ENCODE measurements at places on chromosomes 3 and 15.

GRCh38 chr3:66572938-66573710 lies 72.3 kb upstream of the LRIG1 start:
- peak; percentile 35 for DNase-seq

- no peak for DNase-seq
Observed at GRCh38 chr3:100630664-100631063, 21.3 kb downstream of the ADGRG7 start.

GRCh38 chr3:10760199-10760598 lies 55.8 kb upstream of the SLC6A11 start:
- no peak for DNase-seq

- no peak for DNase-seq
Observed at GRCh38 chr3:114506591-114507300, 212.9 kb downstream of the TIGIT start.

GRCh38 chr15:51888593-51889195 lies 59.2 kb downstream of the TMOD3 start:
- DNase-seq = peak; percentile 32

GRCh38 chr15:96261575-96262034 lies 68.9 kb upstream of the NR2F2 start:
- DNase-seq = no peak

DNA sequence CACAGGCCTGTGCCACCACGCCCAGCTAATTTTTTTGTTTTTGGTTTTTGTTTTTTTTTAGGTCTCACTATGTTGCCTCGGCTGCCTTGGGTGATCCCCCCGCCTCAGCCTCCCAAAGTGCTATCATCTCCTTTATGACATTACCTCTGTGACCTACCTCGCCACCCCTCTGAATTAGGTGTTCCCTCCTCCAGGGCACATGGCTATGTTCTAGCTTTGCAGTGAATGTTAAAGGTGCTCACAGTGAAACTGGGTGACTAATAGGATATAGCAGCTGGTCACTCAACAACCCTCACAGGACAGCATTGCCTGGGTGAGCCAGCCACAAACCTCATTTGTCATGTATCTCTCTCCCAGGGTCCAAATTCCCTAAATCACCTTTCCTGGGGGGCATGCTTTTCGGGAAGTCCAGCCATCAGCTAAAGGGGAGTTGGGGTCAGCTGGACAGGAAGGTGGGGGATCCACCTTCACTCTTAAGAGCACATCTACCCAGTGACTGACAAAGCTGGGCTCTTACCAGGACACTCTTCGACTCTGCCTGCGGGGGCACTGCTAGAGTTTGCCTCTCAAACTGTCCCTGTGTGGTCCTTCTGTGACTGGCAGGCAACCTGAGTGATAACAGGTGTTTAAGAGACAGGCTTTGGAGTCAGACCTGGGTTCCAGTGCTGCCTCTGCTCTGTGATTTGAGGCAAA lies 1.6 kb upstream of the TTLL3 start:
- DNase-seq = peak; percentile 51

GRCh38 chr3:21620511-21621155 lies 130.4 kb downstream of the ZNF385D start:
- no peak for DNase-seq

GRCh38 chr3:122560680-122561079 lies 3.4 kb downstream of the PARP9 start:
- DNase-seq = peak; percentile 69

DNA sequence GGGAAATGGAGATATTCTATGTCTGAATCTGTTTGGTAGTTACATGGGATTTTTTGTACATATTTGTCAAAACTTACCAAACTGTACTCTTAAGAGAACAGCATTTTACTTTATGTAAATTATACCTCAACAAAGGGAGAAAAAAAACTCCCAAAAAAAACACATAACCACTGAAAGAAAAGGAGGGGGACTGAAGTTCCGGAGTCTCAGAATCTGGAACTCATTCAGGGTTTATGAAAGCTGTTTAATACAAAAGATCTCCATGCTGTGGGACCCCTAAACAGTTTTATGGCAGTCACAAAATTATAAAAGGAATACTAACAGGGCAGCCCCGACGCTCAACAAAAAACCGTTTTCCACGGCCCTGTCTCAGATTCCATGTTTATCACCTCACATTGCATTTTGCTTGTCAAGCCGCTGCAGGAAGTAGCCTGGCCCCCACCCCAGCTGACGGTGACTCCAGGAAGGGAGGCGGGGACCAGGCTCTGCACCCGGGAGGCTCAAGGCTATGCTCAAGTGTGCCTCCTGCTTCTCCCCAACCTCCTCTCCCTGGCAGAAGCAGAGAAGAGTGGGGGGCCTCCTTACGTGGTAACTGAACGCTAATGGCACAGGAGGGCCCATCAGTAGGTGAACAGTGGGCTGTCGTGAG lies 29.3 kb downstream of the RFT1 start:
- no peak for DNase-seq

GRCh38 chr3:149371001-149371722 lies 6.3 kb downstream of the TM4SF1 start:
- DNase-seq = no peak

DNA sequence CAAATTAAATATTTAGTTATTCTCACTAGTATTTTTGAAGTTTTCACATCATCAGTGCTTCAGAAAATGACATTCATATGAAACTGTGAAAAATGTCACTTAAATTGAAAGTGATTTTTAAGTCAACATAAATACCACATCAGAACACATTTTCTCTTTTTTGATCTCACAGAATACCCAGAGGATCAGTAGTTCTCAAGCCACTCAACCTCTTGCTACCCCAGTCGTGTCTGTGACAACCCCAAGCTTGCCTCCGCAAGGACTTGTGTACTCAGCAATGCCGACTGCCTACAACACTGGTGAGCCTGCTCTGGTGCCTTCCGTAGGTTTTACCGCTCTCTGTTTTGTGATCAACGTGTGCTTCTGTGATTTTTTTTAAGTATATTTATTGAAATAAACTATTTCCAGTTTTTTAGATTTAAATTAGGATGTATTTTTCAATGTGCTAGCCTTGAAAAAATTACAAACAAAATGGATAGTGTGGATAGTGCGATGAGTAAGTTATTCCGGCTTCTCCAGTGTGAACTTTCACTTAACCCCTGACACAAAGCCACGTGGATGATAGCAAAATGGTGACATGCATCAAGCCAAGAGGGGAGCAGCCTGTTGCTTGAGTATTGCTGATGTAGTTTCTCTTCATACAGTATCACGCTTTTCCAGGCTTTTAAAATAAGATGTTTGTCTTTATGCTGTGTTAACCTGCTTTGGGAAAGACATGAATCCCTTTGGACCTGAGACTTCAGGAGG lies 26.5 kb downstream of the LYSMD4 start:
- DNase-seq = no peak

DNA sequence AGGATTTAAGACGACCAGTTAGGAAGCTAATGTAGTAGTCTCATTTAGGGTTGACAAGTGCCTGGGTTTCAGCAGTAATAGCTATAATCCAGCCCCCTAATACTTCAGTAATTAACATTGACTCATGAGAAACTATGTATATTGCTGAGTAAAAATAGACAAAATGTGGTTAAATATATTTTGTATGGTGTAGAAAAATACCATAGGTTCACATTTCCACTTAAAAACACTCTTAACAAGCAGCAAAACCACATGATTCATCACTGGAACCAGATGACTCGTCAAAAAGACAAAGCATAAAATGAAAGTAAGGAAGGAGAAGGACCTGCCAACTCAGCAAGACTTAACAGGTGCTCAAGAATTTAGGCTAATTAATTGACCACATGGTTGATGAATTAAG lies 288.9 kb downstream of the EFHB start:
- no peak for DNase-seq

- no peak for DNase-seq
Observed at GRCh38 chr15:75109021-75109735, 85.8 kb downstream of the PPCDC start.

DNA sequence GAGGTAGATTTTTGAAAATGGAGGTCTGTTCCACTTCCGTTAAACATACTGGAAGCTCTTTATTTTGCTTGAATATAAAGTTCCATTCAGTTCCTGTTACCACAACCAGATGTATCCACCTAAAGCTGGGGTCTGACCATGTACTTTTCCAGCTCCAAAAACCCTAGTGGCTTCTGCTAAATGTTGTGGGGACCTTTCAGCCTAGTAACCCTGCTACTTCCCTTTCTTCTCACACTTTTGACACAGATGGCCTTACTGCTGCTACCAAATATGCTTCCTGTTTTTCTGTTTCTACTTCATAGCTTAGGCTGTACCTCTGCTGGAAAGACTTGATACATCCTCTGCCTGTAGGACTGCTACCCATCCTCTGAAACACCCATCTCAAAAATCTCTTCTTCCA lies 87.8 kb downstream of the COL6A6 start:
- DNase-seq = no peak

DNA sequence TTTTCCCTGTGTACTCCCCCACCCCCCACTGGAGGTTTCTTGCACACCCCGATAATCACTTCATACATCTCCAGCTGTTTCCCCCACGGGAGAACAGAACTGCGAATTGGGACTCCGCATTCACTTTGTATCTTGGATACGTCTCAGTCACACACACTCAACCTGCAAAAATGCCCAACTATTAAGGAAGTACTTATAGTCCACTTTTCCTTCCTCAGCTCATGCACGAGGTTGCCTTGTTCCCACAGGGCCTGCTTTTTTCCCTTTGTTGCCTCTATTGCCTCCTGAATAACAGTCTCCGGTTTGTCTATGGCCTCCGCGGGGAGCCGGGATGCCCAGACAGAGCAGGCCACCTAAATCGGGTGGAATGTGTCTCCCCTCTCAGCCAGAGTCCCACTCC lies 282.3 kb downstream of the PYDC2 start:
- DNase-seq = no peak

DNA sequence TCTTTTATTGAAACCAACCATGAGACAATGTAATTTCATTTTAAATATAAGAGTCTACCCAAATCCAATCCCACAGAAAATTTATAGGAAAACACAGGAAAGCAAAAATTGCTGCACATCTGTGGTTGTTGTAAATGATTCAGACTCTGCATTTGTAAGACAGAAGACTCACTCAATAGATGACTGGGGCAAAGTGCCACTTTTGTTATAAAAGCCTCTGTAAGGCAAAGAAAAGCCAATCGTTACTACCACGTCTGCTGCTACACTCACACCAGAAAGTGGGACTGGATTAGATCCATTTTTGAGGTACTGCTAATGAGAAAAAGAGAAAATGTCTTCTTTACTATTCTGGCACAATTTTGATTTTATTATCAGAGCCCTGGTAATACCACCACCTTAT lies 74.9 kb downstream of the SEMA6D start:
- DNase-seq = no peak

DNA sequence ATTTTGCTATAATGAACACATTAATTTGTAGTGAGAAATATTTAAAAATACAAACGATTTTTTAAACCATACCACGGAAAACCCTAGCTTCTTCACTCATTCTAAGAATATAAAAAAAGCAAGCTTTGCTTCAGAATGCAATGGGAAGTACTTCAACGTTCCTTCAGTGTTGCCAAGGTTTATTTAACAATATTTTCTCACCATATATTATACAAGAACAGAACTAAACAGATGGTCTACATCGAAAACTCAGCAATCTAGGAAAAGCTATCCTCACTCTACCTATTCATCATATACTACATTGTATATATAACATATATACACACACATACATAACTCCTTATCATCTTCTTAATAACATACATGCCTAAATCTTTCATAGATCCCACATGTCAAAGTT lies 1047.4 kb downstream of the IGSF11 start:
- no peak for DNase-seq

- DNase-seq = no peak
Observed at GRCh38 chr3:6018456-6018855, 830.9 kb downstream of the EDEM1 start.

DNA sequence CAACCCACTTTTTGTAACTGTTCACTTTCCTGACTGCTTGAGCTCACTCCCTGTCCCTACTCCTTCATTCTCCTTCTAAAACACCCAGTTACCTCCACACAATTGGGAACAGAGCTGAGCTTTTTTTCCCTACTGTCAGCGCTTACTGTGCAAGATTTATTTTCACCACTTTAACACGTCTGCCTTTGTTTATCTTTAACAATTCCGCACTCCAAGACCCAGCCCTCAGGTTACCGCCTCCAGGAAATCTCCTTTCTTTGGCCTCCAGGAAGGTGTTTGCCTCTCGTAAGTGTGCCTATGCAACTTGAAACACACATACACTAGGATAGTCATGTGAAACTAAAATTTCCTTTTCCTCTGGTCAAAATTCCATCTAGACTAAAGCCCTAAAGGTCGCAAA lies 271.9 kb upstream of the TPRG1 start:
- no peak for DNase-seq

DNA sequence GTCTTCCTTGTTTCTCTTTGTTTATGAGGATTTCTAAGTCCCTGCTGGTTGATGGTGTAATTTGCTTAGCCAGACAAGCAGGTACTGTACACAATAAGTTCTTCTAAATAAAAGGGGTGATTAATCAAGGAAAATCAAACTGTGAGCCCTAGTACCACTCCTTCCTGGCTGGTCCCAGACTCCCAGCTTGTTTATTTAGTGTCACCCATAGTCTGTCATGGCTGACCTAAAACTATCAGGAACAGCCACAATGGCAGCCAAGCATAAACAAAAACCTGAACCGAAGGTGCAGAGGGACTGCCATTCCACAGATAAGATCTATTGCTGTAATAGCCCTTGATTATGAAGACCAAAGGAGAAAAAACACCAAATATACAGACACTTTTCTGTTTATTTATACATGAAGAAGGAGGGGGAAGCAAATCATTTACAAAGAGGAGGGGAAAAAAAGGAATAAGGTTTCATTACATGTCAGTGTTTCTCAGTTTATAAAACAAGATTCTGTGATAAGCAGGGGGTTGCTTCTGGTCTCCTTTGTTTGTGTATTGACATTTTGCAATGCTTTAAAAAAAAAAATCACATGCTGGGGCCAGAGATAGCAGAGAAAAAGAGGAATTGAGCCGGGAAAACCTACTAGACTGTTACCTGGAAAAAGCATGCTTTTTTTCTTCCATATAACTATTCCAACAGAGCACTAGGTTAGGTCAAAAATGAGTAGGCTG lies 182.4 kb upstream of the DPH6 start:
- DNase-seq = no peak

- DNase-seq = no peak
Observed at GRCh38 chr3:30655187-30655812, 48.9 kb downstream of the TGFBR2 start.

DNA sequence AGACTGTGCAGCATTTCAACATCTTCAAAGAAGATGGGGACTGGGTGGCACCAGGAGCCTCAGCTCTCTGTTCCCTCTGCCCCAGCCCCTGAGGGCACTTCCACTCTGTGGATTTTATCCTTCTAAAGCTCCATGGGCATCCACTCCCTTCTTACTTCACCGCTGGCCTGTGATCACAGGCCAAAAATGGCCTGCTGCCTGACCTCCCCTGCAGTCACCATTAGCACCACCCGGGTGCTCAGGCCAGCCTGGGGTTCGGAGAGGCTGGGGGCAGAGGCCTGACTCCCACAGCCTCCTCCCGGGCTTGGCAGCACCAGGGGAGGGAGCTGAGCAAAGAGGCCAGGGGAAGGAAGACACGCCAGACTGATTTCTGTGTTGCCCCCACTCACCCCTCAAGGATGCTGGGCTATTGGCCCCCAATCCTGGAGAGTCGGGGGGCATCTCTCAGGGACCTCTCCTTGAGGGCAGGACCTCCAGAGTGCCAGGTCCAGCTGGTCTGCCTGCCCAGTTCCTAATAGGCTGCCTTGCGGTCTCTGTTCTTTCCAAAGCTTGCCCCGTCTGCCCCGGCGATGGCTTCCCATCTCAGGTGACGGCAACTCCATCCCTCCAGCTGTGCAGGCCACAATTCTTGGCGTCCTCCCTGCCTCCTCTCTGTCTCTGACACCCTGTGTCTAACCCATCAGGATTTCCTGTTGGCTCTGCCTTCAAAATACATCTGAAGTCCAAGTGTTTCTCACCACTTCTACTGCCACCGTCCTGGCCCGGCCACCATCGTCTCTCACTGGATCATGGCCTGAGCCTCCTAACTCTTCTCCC lies 67.1 kb downstream of the EXOG start:
- DNase-seq = no peak
